Nasal cavity respiratory epithelium epithelial cell of viscerocranial mucosa (primary cell): ENCODE measurements at places on chromosomes 2 and 18. TPM values are rescaled to one million over a fixed set of nuclear protein-coding genes. Genes with fewer than 3 reads are reported as not detected.

UGT1A8 gene
- under 0.01 and 0.14 TPM in 2 replicates for total RNA-seq

GTF2A1L gene
- 0.07 TPM in 1 of 2 replicates, not detected in the other for total RNA-seq

SMAD2 gene
- 48.5 and 184 TPM in 2 replicates for total RNA-seq

CEBPZOS gene
- total RNA-seq = 15.0 and 17.4 TPM in 2 replicates

DUSP11 gene
- 38.3 and 47.5 TPM in 2 replicates for total RNA-seq

SRD5A2 gene
- under 0.01 and 0.07 TPM in 2 replicates for total RNA-seq
